ENCODE measurements at places on chromosomes 12 and 14.

GRCh38 chr12:108678104-108678730, 44.5 kb upstream of the SELPLG start:
- DNase-seq: no peak
- H3K36me3 ChIP-seq: peaks cover 8% of the 10 kb centered on the region
- H3K4me3 ChIP-seq: no peak overlapping the region
- peak overlapping the region; percentile 67 for H3K27ac ChIP-seq

DNA sequence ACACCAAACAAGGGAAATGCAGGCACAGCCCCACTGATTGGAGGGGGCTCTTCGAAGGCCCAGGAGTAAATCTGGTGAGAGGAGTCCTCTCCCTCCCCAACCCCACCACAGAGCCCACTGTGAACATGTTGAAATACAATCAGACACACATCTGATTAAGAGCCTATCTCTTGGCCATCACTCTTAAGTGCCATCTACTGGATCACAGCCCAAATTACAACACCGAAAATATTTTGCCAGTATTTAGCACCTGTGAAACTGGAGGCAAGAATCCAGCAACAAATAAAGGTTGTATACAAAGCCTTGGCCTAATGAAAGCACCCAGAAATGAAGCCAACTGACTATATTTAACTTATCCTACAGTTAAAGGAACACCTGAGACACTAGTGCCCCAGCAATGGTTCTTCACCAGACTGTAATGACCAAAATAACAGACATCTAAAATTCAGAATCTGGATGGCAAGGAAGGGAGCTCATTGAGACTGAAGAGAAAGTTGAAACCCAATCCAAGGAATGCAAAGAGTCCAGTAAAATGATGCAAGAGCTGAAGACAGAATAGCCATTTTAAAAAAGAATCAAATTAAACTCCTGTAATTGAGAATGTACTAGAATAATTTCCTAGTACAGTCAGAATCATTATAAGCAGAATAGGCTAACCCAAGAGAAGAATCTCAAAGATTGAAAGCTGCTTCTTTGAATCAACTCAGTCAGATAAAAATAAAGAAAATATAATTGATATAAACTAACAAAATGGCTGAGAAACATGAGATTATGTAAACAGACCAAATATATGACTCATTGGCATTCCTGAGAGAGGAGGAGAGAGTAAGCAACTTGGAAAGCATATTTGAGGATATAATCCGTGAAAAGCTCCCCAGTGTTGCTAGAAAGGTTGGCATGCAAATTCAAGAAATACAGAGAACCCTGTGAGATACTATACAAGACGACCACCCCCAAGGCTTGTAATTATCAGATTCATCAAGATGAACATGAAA, 1117.0 kb downstream of the FLRT2 start:
- H3K4me1 ChIP-seq: no peaks in the 10 kb centered on the region
- DNase-seq: no peak
- no peak overlapping the region for H3K4me3 ChIP-seq
- H3K27me3 ChIP-seq: no peaks in the 10 kb centered on the region

GRCh38 chr12:25497021-25497420, 56.1 kb downstream of the LMNTD1 start:
- H3K4me1 ChIP-seq: 0 out of 2 replicates have a peak, but pooled peaks cover 2% of the 10 kb centered on the region
- no peak for DNase-seq
- 0 out of 2 replicates have a peak, but pooled peaks cover 3% of the 10 kb centered on the region for H3K36me3 ChIP-seq
- peaks cover 29% of the 10 kb centered on the region for H3K27me3 ChIP-seq
- no peak overlapping the region for H3K4me3 ChIP-seq

GRCh38 chr12:62247281-62248045, 12.7 kb upstream of the USP15 start:
- H3K27me3 ChIP-seq: no peaks in the 10 kb centered on the region
- no peaks in the 10 kb centered on the region for H3K36me3 ChIP-seq
- peaks cover 4% of the 10 kb centered on the region for H3K4me1 ChIP-seq
- H3K27ac ChIP-seq: no peak overlapping the region
- H3K4me3 ChIP-seq: no peak overlapping the region

- H3K4me1 ChIP-seq: peaks cover 34% of the 10 kb centered on the region
- no peaks in the 10 kb centered on the region for H3K27me3 ChIP-seq
- H3K27ac ChIP-seq: peak overlapping the region; percentile 84
- H3K4me3 ChIP-seq: peak overlapping the region; percentile 93
Observed at GRCh38 chr14:96362071-96362964, 823 bp downstream of the ATG2B start.

DNA sequence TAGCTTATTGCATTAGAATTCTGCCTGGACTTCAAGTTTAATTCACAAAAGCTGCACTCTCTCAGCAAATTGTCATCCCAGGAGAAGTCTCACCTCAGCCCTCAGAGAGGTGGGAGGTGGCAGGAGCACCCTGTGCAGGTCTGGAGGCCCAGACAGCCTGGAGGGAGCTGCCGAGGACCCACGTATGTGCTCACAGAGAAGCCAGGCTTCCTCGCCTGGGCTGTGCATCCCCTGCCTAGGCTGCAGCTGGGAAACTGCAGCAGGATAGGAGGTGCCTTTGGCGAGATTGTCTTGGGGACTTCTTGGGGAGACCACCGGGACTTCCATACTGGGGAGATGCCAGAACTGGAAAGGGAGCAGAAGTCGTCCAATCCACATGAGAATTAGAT, 8.8 kb downstream of the CPNE6 start:
- H3K27ac ChIP-seq: peak overlapping the region; percentile 21
- peak overlapping the region; percentile 74 for H3K4me3 ChIP-seq
- no peaks in the 10 kb centered on the region for H3K36me3 ChIP-seq
- H3K27me3 ChIP-seq: peaks cover 26% of the 10 kb centered on the region

GRCh38 chr12:49564686-49565405, 3.1 kb downstream of the MCRS1 start:
- H3K4me3 ChIP-seq: no peak overlapping the region
- peaks cover 12% of the 10 kb centered on the region for H3K4me1 ChIP-seq
- no peaks in the 10 kb centered on the region for H3K27me3 ChIP-seq
- no peak for DNase-seq
- peaks cover 34% of the 10 kb centered on the region for H3K36me3 ChIP-seq

GRCh38 chr12:132439333-132439904, 50.5 kb upstream of the FBRSL1 start:
- no peak for DNase-seq
- H3K27me3 ChIP-seq: peaks cover 85% of the 10 kb centered on the region
- no peak overlapping the region for H3K27ac ChIP-seq
- H3K36me3 ChIP-seq: peaks cover 8% of the 10 kb centered on the region
- no peak overlapping the region for H3K4me3 ChIP-seq

DNA sequence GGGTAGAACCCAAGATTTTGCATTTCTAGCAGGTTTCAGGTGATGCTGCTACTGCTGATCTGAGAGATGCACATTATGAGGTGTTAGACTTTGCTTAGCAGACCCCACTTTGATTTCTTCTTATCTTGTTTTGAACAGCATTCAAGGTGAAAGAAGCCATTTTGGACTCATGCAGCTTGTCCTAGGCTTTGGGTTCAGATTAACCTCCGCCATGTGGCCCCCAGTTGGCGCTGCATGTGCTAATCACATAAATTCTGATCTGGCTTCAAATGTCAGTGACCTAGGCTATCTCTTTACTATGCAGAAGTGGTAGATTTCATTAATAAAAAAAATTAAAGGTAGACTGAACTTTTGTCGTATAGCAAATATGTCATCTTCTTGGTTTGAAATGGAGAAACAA, 89.8 kb upstream of the DYRK2 start:
- no peak overlapping the region for H3K4me3 ChIP-seq
- H3K27ac ChIP-seq: no peak overlapping the region
- H3K4me1 ChIP-seq: peaks cover 6% of the 10 kb centered on the region
- peaks cover 13% of the 10 kb centered on the region for H3K36me3 ChIP-seq
- H3K27me3 ChIP-seq: no peaks in the 10 kb centered on the region
- DNase-seq: no peak

GRCh38 chr12:132083941-132084620, 60.0 kb downstream of the DDX51 start:
- peak overlapping the region; percentile 74 for H3K4me3 ChIP-seq
- peaks cover 18% of the 10 kb centered on the region for H3K4me1 ChIP-seq
- DNase-seq: peak; percentile 96
- peaks cover 4% of the 10 kb centered on the region for H3K27me3 ChIP-seq
- H3K36me3 ChIP-seq: peaks cover 16% of the 10 kb centered on the region

GRCh38 chr12:50790081-50790480, 26.2 kb downstream of the ATF1 start:
- H3K36me3 ChIP-seq: peaks cover 26% of the 10 kb centered on the region
- H3K27me3 ChIP-seq: no peaks in the 10 kb centered on the region
- no peak overlapping the region for H3K4me3 ChIP-seq
- H3K4me1 ChIP-seq: 0 out of 2 replicates have a peak, but pooled peaks cover 4% of the 10 kb centered on the region
- H3K27ac ChIP-seq: no peak overlapping the region

DNA sequence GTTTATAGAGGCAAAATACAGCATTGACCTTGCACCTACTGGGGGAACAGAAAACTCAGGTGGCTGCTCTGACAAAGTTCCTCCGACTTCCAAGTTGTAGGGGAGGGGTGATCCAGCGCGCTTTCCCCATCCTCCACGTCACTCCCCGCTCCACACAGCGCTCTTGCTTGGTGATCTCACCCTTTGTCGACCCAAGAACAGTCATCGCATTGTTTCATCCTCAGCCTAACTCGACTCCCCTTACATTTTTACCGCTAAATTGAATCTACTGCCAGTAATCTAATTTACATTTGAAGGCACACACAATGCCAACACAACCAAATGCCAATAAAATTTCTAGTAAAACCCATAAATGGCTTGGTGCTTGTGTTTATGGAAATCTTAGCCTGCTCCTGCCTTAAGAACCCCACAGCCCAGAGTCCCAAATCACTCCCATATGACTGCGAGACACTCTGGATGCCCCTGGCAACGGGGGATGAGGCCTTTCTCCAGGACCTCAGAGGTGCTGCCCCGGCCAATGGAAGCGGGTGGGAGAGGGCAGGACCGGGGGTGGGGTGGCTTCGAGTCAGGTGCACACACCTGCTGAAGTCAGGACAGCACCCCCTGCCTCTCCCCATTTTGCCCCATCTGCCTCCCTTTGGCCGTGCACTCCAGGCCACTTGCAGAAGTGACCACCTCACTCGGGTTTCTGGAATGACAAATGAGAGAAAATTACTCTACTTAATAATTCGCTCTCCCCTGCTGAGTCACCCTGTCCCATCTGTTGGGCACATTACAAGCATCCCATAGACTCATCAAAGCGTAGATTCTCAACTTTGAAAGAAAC, 98.2 kb upstream of the GSC start:
- no peak overlapping the region for H3K27ac ChIP-seq
- no peak for DNase-seq
- H3K36me3 ChIP-seq: no peaks in the 10 kb centered on the region
- H3K4me1 ChIP-seq: peaks cover 13% of the 10 kb centered on the region
- H3K4me3 ChIP-seq: no peak overlapping the region

DNA sequence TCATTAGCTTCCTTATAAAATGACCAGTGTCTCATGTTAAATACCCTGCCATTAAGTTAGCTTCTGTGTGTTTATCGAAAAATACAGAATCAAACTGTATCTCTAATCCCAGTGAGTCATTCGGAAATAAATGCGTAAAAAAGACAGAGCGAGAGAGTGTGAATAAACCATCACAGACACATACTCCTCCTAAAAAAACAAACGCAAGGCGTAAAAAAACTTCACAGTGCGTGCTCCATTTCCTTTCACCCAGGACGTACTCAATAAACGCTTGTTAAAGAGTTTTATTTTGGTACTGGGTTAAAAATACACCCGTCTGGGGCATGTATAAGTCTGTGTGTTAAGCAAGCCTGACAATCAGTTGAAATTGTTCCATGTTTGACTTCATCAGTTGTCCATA, 58.8 kb upstream of the ISM2 start:
- H3K4me1 ChIP-seq: no peaks in the 10 kb centered on the region
- no peak for DNase-seq
- peaks cover 45% of the 10 kb centered on the region for H3K36me3 ChIP-seq
- H3K4me3 ChIP-seq: no peak overlapping the region

GRCh38 chr14:72024504-72024903, 92.3 kb downstream of the RGS6 start:
- H3K4me1 ChIP-seq: peaks cover 8% of the 10 kb centered on the region
- H3K27me3 ChIP-seq: no peaks in the 10 kb centered on the region
- no peak overlapping the region for H3K27ac ChIP-seq
- no peaks in the 10 kb centered on the region for H3K36me3 ChIP-seq
- H3K4me3 ChIP-seq: no peak overlapping the region

- no peak for DNase-seq
- H3K27ac ChIP-seq: no peak overlapping the region
- H3K4me1 ChIP-seq: peaks cover 31% of the 10 kb centered on the region
- peaks cover 12% of the 10 kb centered on the region for H3K27me3 ChIP-seq
Observed at GRCh38 chr12:43011383-43011926, 421.9 kb upstream of the PRICKLE1 start.

- peaks cover 17% of the 10 kb centered on the region for H3K4me1 ChIP-seq
- H3K36me3 ChIP-seq: no peaks in the 10 kb centered on the region
- no peak overlapping the region for H3K27ac ChIP-seq
- no peak overlapping the region for H3K4me3 ChIP-seq
Observed at GRCh38 chr12:117080661-117081144, 18.5 kb downstream of the TESC start.

- no peak for DNase-seq
- no peaks in the 10 kb centered on the region for H3K27me3 ChIP-seq
- H3K36me3 ChIP-seq: no peaks in the 10 kb centered on the region
- no peaks in the 10 kb centered on the region for H3K4me1 ChIP-seq
- no peak overlapping the region for H3K27ac ChIP-seq
Observed at GRCh38 chr12:58349161-58349560, 407.8 kb downstream of the ATP23 start.

GRCh38 chr12:102535306-102535705, 54.9 kb upstream of the IGF1 start:
- no peaks in the 10 kb centered on the region for H3K27me3 ChIP-seq
- H3K4me3 ChIP-seq: no peak overlapping the region
- no peak for DNase-seq
- H3K4me1 ChIP-seq: peaks cover 5% of the 10 kb centered on the region
- H3K27ac ChIP-seq: no peak overlapping the region
- no peaks in the 10 kb centered on the region for H3K36me3 ChIP-seq

DNA sequence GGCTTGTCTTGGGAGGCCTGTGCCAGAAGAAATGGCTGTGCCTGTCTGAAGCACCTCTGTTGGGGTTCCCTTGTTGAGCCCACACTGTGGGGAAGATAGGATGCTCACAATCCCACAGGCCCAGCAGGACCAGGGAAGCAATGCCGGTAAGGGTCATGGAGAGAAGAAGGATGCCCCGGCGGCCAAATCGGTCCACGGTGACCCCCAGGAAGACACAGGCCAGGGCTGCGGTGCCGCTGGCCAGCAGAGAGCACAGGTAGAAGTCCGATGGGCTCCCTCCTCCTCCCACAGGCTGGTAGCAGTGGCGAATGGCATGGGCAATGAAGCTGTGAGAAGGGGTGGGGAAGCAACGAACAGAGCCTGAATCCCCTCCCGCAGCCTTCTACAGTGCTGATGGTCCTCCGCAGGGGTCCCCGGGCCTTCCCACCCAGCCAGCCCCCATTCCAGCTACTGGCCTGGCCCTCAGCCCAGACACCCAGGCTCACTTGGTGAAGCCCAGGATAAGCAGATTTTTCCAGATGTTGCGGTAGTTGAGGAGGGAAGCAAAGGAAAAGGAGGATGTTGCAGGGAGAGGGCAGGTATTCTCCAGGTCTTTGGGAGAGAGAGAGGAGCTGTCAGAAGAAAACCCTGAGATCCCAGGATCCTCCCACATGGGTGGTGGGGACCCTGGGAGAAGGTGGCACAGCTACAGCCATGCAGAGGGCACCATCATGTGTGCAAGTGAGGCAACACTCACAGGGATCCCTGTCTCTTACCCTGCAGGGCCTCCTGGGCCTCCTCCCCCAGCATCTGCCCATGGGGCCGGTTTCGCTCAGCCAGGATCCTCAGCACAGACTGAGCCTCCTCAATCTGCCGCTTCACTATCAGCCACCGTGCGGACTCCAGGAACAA, 5.0 kb downstream of the SLC22A17 start:
- H3K4me1 ChIP-seq: peaks cover 17% of the 10 kb centered on the region
- no peak overlapping the region for H3K4me3 ChIP-seq
- peaks cover 22% of the 10 kb centered on the region for H3K27me3 ChIP-seq
- H3K36me3 ChIP-seq: peaks cover 10% of the 10 kb centered on the region
- H3K27ac ChIP-seq: no peak overlapping the region
- DNase-seq: no peak

Data from WTC11 (cell line).